Stimulated activated CD8-positive, alpha-beta memory T cell treated with anti-CD3 and anti-CD28 coated beads, Interleukin-4, amount 100 ng/mL, for 1 hour (primary cell): ENCODE measurements at places on chromosomes 2 and 18.

GRCh38 chr18:23226930-23227725 is 91.8 kb downstream of the CABLES1 start:
- DNase-seq, result no peak

DNA sequence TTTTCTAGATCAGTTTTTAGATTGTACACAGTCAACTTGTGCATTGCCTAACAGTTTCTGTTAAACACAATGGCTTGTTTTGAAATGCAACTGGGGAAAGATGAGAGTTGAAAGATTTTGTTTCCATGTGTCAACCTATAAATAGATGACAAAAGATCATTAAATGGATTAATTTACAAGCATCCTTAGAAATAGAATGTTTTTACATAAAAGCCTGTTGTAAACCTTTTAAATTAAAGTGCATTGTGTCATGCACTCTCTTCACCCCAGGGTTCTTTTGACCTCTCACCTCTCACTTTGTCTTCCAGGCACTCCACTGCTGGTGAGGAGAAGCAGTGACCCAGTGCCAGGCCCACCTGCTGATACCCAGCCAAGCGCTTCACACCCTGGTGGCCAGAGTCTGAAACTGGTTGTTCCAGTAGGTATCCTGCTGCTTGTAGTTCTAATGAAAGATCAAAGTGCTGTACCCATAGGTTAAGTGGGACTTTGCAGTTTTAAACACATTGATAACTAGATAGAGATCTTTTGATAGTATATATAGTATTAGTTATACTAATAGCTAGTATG is 502.1 kb downstream of the PARD3B start:
- no peak for DNase-seq

DNA sequence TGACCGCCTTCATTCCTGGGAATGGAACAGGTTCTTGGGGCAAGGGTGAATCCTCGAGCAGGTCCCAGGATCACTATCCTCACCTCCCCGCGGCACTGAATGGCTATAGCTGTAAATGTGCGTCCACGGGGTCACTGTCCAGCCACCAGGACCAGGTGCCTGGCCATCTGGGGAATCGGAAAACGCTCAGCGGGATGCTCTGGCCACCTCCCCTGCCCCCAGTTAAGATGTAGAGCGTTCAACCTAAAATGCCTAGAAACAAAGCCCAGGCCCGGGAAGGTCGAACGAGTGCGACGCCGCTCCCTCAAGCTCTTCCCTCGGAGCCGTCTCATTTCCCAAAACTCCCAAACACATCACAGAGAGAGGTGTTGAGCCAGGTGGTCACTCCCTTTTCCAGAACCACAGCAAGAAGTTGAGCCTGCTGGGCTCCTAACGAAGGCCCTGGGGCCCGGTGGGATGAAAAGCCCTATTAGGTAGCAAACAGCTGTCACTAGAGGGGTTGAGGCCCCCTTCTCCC is 795 bp upstream of the CAPN10 start:
- DNase-seq, result no peak

DNA sequence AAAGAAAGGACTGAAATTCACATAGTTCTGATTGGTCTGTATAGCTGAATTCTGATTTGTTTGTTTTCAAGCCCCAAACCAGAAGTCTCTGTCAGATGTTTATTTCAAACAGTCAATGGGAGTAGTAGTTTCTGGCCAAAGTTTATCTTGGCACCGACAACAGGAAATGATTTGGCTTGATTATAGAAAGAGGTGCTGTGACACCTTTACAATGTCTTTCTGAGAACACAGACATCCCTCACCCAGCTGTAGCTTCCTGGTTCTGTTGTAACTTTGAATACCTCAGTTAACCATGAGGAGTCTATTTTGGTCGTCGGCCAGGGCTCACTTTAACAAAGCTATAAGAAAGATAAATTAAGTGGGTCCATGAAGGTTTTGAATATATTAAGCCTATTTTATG is 545.0 kb upstream of the ZNF804A start:
- no peak for DNase-seq

DNA sequence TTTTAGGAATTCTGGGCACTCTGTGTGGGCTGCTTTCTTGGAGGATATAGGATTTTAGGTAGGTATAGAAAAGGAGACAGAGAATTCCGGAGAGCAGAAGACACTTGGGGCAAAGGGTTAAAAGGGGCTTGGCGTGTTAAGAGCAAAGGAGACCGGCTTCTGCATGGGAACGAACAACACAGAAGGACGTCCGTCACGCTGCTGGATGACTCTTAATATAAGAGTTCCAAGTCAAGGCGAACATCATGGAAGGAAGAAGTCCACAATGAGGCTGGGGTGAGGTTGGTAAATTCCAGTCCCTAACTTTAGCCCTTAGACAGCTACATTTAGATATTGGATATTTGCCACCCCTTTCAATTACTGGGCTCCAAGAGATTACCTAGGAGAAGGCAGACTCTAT is 15.9 kb upstream of the SLC20A1 start:
- no peak for DNase-seq

- no peak for DNase-seq
Observed at GRCh38 chr2:240520974-240521350, 36.8 kb downstream of the ANKMY1 start.

- DNase-seq, result no peak
Observed at GRCh38 chr18:59861009-59861408, 38.8 kb upstream of the PMAIP1 start.

DNA sequence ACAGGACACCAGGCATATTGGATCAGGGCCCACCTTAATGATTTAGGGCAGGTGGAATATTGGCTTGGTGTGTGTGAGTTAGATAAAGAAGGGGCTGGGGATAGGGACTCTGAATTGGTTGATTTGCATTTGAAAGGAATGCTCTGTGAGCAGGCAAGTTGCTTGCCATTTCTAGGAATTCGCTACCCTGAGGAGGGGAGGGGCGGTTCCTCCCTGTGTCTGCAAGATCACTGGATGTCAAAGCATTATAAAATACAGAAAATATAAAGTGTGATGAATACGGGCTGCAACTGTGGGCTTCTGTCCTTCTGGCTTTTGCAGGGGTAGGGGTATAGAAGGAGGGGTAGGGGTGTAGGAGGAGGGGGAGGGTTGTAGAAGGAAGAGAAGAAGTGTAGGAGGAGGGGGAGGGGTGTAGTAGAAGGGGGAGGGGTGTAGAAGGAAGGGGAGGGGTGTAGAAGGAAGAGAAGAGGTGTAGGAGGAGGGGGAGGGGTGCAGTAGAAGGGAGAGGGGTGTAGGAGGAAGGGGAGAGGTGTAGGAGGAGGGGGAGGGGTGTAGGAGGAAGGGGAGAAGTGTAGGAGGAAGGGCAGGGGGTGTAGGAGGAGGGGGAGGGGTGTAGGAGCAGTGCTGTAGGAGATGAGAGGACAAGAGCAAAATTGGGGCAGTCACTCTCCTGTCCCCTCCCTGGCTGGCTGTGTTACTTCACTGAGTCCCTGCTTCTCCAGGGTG is 238.0 kb upstream of the COPS8 start:
- no peak for DNase-seq

DNA sequence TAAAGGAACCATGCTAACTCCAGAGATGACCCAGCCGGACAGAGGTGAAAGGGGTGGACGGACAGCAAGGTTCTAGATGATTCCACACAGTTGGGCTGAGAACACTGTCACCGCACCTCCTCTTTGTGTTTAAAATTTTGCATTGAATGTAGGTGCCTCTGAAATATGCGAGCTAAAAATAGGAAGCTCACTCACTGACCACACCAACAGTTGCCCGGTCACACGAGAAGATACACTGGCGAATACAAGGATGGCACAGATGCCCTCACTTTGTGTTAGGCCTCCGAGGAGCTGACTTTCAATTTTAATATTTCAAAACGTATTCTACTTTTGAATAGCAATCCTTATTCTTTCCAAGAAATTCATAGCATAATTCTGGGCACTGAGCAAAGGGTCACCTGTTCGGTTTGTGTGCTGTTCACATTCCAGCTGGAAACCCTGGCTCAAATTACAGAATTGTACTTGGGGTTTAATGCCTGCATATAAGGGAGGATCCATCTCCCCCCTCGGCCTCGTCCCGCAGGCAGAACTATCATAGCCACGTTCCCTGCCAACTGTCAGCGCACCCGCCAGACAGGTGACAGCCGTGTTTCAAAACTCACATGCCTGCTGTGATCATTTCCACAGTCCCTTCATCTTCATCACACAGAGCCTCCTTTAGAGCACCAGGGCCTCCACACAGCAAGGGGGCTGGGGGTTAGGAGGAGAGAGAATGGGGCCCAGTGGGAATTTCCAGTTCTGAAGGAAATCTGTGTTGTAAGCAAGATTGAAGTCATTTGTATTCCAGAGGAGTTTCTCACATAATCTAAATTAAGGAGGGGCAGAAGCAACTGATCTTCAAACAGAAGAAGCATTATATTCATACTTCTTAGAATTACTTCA is 48.2 kb downstream of the ADI1 start:
- DNase-seq, result no peak

GRCh38 chr2:238561230-238561629 is 134.5 kb downstream of the ASB1 start:
- no peak for DNase-seq

GRCh38 chr2:86204458-86204857 is 5.2 kb downstream of the MRPL35 start:
- DNase-seq, result no peak

DNA sequence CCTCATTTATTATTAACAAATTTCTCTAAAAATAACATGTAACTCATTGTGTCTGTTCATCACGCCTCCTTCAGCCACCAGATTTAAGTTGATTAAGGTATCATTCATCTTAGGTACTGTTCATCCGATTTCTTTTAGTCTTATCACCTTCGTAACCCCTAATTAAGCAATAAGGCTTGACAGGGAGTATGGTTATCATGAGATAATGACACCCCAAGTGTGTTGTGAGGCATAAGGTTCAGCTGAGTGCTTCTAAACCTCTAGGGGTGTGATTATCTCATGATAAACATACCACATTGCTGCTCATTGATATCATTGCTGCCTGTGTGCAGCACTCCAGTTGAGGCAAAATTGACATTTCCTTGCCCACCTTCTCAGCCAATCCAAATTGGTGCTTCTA is 158.9 kb upstream of the BOD1L2 start:
- DNase-seq, result no peak

DNA sequence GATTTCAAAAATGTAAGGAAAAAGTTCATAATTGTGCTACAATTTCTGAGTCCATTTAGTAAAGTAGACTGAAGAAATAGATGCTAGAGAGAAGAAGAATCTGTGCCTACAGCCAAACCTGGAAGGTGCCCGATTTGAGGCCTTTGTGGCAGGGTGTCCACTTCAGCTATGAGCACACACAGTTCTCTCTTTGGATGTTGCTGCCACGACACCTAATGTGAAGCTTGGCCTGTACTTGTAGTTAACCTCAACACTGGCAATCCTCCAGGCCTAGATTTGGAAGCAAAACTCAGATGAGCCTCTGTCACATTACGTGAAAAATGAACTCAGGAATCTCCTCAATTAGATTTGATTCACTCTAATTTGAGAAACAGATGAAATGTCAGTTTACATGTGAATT is 90.1 kb upstream of the LRP1B start:
- no peak for DNase-seq

- DNase-seq, result no peak
Observed at GRCh38 chr2:40477361-40477760, 25.5 kb upstream of the SLC8A1 start.

DNA sequence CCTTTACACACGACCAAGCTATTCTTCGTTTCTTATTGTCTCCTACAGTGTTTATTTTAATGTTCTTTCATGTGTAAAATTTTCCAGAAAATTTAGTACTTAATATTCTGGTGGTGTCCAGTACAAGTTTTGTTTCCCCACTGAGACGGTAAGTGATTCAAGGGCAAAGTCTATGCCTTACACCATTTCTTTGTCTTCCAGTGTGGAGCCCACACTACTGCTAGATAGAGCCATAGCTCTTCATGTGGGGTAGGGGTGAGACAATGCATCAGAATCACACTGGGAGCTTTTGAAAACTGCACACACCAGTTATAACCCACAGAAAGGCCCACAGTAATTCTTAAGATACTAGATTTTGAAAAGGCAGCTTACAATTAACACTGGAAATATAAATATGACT is 125.6 kb downstream of the TDRD15 start:
- no peak for DNase-seq

DNA sequence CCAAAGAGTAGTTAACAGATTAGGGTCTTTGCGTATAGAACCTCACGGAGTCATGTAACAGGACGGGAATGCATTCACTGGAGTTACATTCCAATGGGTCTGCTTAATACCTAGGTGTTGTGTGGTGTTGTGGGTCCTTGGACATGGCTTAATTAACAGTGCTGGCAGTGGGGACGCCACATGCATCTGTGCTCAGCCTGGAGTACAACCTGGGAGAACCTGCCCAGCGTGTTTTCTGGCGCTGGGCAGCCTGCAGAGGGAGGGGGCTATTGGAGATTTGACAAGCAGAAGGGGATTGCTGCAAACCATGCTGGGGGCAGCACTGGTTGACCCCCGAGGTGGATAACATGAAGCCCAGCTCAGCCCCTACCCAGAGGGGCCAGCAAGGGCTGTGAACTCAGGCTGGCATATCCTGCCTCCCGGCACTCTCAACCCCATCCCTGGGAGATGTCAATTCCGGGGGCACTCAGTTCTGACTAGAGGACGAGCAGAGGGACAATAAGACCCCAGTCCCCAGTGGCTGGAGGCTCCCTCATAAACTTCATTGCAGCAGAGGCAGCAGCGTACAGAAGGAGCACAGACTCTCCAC is 29.3 kb upstream of the COPS8 start:
- DNase-seq, result no peak

DNA sequence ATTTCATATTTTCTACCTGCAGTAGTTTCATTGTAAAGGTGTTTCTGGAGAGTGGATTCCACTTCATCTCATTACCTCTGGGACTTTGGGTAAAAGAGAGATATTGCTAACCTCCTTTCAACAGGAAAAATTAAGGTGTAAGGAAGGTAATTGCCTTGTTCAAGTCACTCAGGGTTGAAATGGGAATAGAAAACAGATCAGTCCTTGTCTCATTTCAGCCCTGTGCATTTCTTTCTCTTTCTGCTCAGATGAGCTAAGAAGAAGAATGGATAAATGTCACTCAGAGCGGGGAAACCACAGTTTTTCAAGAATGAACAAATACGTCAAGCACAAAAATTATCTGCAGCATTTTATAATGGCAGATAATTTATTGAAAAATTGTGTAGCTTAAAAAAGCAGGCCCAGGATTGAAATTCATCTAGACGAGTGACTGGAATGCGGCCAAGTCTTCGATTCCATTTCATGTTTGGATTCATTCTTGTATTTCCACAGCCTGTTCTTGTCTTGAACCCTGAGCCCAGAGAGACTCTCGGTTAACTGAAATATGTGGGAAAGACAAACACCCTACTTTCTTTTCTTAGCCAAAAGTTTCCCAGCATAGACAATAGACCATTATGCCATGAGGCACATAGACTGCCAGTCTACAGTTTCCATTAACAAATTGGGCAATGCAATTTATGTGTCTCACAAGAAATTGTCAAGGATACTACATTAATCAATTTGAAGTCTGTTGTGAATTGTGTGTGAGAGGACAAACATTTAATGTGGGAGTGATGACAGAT is 107.9 kb downstream of the POLE4 start:
- no peak for DNase-seq
